ENCODE measurements at places on chromosomes 7 and 10. TPM values are rescaled to one million over a fixed set of nuclear protein-coding genes. Genes with fewer than 3 reads are reported as not detected.

- DNase-seq: no peak
Observed at GRCh38 chr10:23053036-23053435, 42.3 kb upstream of the MSRB2 start.

DNA sequence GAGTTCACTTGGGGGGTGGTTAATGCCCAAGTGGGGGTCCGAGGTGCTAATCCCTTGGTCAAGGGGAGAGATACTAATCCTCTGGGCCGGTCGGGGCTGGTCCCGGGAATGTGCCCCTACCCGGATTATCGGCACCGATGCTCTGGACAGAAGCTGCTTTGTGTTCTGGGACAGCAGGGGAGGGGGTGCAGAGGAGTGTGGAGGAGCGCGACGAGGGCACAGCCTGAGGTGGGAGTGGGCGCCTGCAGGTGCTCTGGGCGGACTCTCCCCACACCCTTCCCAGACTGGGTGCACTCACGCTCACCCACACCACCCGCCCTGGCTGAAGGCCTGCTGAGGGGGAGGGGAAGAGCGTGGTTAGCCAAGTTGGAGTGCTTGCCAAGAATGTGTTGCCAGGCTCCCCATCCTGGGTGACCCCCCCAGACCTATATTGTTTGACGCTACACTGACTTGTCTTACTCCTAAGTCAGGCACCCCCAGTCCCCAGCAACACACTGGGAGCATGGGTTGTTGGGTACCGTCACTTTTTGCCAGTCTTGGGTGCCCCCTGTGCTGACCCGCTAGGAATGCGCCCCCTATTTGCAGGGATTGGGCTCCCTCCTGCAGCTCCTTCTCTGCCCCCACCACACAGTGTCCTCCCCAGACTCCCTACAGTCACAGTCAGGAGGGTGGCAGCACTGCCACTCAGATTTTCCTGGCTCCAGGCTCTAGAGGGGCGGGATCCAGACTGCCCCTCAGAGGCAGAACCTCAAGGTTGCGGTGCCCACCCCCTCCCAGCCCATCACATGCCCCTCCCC, 1.2 kb downstream of the SLC4A2 start:
- DNase-seq: no peak

DNA sequence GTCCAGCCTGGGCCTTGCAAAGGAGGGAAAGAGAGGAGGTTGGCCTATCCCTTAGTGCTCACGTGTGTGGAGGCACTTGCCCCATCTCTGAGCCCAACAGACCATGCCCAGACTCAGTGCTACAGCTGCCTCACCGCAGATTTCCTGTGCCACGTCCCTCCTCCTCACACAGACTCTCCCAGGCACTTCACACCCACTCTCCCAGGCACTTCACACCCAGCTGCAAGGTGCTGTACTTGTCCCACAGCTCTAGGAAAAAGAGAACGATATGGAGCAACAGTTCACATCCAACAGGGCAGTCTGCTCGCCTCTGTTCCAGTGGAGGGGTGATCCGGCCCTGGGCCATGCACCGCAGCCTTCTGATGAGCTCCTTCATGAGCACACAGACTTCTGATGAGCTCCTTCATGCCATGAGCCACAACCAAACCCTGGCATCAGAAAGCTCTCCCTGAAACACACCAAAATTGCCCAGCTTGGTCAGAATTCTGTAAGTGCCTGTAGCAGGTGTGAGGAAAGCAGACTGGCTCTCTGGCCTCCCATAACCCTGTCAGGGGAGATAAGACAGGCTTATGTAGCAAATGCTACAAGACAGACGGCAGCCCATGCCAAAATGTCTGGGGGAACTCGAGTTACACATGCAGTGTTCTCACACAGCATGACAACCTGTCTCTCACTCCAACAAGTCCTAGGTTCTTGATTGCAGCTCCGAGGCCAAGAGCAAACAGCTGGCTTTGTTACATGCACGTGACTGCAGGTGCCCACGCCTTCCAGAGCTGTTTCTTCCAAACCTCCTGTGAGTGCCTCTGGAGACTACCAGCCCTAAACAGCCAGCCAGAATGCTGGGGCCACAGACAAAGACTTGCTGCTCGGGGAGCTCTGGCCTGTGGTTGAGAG, 348.5 kb downstream of the GRID1 start:
- DNase-seq: no peak

GRCh38 chr7:121388950-121389349, 7.2 kb downstream of the FAM3C start:
- DNase-seq: no peak

GSDME gene
- 9.6 TPM for total RNA-seq

Data from activated T-helper 2 cell treated with anti-CD3 and anti-CD28 coated beads, Interferon-gamma antibody, Interleukin-2, Interleukin-4, amounts not matched to agents 10 μg/mL and 5 μg/mL and 100 μg/mL, durations not matched to agents 14 hours and 24 hours and 36 hours (primary cell).